ENCODE measurements at places on chromosomes 1 and 21. TPM values are rescaled to one million over a fixed set of nuclear protein-coding genes. Genes with fewer than 3 reads are reported as not detected.

Gene MAP3K6
- total RNA-seq = 46.6 TPM

DNA sequence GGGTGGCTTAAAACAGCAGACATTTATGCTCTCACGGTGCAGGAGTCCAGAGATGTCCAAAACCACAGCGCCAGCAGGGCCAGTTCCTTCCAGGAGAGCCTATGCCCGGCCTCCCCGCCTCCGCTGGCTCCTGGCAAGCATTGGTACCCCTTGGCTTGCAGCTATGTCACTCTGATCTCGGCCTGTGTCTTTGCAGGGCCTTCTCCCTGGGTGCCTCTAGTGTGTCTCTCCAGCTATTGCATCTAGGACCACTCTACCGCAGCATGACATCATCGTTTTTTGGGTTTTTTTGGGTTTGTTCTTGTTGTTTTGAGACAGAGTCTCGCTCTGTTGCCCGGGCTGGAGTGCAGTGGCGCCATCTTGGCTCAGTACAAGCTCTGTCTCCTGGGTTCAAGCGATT, 197.6 kb upstream of the VAMP3 start:
- peak; percentile 15 for DNase-seq

Gene RBM8A
- 57.7 TPM for total RNA-seq

- DNase-seq = no peak
These were observed 137.1 kb downstream of the PBX1 start for GRCh38 chr1:164695956-164696665.

GRCh38 chr1:206982216-206982615, 12.0 kb upstream of the FCAMR start:
- peak; percentile 50 for DNase-seq

DNA sequence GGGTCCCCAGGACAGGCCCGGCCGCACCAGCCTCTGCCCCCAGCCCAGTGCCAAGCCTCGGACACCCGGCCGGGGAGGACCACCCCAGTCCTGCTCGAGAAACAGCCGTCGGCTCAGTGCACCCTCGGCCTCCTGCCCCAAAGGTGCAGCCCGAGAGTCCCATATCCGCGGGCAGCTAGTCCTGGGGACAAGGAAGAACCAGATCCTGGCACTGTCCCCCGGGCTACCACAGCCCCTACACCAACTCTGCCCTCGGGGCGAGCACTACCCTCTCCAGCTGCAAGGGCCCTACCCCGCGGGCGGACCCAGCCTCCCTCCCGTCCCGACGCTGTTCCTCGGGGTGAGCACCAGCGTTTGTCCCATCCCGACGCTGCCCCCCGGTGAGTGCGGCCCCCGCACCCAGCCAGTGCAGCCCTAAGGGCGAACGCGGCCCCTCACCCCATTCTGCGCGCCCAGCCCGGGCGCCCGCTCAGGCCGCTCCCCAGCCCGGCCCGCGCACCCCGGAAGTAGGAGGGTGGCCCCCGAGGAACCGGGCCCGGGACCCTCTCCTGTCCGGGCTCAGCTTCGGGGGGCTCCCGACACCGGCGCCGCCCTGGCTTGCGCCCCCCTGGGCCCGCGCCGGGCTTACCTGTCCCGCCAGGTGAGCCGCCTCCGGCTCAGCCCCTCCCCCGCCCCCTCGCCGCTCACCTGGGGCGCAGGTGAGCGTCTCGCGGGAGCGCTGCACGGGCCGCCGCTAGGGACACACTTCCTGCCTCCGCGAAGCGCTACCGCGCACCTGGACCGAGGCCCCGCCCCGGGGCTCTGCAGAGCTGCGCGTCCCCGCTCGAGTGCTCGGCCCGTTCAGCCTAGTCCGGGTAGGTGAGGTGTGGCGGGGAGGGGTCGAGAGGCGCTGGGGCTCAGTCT, at the start of gene KDF1:
Gene KDF1, minus strand, starts transcription at position 747 of the 903 bp plus-strand sequence. CDS start 8,088 bp downstream, outside the sequence.
- peak; percentile 40 for DNase-seq

Gene AZIN2
- 3.3 TPM for total RNA-seq

Gene CNKSR1
- total RNA-seq = 1.7 TPM

Gene QSOX1
- total RNA-seq = 111 TPM

Gene KCNJ15
- 0.72 TPM for total RNA-seq

DNA sequence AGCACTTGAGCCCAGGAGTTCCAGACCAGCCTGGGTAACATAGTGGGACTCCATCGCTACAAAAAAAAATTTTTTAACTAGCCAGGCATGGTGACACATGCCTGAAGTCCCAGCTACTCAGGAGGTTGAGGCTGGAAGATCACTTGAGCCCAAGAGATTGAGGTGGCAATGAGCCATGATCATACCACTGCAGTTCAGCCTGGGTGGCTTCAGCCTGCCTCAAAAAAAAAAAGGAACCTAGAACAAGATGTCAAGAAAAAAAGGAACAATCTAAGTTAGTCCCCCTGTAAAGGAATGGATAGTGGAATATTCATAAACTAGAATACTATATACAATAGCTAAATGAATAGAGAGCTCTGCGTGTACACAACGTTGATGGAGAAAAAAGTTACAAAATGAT, 14.4 kb downstream of the NSL1 start:
- DNase-seq = no peak

DNA sequence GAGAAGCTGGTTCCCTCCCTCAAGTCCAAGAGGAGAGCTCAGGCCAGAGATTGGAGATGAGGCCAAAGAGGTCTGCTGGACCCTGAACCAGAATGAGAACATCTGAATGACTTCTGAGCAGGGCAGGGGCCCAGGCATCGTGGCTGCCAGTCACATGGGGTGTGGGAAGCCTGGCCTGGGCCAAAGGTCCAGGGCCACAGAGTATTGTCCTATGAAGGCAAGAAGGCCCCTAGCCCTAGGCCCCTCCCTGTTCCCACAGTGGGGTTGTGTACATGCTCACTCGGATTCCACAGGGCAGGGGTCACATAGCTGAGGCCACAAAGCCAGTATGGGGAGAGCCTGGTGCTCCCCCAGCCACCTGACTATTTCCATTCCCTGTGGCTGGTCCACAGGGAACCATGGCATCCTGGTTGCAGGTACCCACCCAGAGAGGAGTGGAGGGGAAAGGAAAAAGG, 18.5 kb upstream of the SLC1A7 start:
- DNase-seq = no peak

Gene OR2G6
- total RNA-seq = not detected

Gene RAB3B
- not detected for total RNA-seq

Gene LCE2B
- total RNA-seq = not detected

Gene PLA2G2D
- not detected for total RNA-seq

DNA sequence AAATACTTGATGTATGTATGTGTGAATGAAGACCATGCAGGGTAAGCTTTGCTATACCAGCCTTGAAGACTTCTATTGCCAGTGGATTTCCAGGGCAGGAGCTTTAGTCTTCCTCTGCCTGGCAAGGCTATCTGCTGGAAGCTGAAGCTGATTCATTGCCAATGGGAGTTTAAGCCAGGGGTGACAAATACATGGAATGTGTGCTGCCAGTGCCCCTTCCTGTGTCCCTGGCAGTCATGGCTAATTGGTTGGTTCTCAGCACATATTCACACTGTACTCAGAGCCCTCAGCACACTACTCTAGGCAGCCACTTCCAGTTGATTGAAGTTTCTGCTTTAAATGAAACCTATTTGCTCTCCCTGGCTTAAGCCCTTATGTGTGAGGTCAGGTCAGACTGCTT, 1.5 kb downstream of the ZSCAN20 start:
- DNase-seq = no peak

DNA sequence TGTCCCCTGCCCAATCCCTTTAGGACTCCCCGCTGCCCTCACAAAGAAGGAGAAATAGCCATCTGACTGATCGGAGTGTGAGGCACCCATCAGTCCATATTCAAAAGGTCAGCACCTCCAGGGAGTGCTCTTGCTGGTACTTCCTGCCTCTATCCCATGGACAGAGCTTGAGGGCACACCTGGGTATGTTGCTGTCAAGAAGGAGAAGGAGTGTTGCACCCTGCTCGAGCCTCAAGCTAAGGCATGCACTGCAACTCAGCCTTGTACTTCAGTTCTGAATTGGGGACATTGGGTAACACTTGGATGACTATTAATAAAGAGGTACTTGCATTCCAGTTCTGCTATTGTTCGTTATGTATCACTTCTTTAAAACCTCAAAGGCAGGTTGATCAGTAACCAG, 190.3 kb upstream of the ZC3H12A start:
- no peak for DNase-seq

GRCh38 chr1:91603409-91603808, 102.8 kb downstream of the CDC7 start:
- no peak for DNase-seq

Gene MUTYH
- 7.7 TPM for total RNA-seq

Gene OVAAL
- 1.5 TPM for total RNA-seq

DNA sequence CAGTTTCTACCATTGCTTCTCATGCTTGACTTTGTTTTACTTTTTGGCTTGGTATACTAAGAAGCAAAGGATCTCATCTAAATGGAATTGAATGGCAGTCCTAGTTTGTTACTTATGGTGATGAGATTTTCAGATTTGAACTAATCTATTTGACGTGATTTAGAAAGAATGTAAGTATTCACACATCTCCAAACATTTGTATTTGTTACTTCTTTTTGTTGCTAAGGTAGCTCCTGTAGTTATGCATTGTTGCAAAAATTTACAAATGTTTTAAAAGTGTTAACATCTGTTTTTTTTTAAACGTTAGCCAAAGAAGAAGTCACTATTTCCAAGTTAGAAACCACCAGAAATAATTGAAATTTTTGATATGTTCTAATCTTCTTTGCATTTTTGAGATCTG, 222.5 kb downstream of the RPS6KC1 start:
- DNase-seq = no peak

- DNase-seq = peak; percentile 67
These were observed 37.1 kb downstream of the EIF4G3 start for GRCh38 chr1:21139601-21140000.

DNA sequence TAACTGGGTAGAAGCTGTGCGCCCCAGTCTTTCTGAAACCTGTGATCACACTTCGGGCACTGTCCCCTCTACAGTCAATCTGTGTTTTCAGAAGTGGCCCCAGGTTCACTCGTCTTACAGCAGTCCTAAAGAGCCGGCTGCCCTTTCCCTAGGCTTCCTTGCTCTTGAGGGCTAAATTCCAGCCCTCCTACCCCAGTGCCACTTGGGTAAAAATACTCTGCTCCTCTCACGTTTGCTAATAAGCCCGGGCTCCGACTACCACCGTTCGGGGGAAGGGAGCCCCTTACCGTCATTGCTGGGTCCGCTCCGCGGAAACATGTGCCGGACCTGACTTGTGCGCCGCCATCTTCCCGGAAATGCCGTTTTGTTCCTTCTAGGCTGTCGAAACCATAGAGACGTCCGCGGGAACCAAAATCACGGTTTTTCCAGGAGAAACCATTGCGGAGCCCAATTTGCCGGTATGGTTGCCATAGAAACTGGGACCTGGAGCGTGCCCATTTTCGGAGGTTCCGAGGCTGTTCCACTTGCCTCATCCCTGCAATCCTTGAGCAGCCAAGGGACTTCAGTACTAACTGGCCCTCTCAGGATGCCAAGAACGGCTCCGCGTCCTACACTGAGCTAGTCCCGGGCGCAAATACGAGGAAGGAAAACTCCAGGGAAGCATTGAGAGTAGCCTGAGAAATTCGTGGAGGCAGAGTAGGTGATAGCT, at the start of gene GPATCH4:
Gene GPATCH4, minus strand, starts transcription at position 358 of the 709 bp plus-strand sequence.
- DNase-seq = peak; percentile 77

Gene FAM163A
- total RNA-seq = 0.27 TPM

DNA sequence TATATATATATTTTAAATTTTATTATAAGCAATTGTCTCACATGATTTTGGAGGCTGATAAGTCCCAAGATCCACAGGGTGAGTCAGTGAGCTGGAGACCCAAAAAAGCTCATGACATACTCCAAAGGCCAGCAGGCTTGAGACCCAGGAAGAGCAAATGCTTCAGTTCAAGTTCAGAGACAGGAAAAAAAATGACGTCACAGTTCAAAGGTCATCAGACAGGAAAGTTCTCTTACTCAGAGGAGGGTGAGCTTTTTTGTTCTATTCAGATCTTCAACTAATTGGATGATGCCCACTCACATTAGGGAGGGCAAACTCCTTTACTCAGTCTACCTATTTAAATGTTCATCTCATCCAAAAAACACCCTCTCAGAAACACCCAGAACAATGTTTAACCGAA, 18.2 kb downstream of the RXRG start:
- no peak for DNase-seq

Gene F13B
- total RNA-seq = not detected

DNA sequence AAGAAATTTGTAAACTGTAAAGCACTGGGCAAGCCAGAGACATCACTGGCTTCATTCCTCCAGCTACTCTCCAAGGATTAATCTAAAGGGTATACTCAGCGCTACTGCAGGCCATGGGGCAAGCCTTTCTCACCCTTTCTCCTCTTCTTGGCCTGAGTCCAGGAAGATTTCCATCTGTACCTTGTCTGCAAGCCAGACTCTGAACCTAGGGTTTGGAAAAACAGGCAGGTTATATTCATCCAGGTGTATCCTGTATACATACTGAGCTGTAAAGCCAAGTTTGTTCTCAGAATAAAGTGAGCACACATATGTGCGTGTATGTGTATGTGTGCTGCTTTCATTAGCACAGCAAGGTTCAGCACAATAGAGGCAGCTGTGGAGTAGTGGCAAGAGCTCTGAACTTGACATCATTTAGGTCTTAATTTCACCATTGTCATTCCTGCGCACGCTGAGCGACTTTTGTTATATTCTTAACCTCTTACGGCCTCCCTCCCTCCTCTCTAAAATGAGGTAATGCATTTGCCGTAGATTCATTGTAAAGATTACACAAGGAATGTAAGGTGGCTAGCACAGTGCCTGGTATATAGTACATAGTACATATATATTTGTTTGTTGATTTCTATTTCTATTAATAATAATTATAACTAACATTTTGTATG, 128.1 kb upstream of the JUN start:
- no peak for DNase-seq

GRCh38 chr1:218503102-218503501, 158.0 kb downstream of the TGFB2 start:
- no peak for DNase-seq

DNA sequence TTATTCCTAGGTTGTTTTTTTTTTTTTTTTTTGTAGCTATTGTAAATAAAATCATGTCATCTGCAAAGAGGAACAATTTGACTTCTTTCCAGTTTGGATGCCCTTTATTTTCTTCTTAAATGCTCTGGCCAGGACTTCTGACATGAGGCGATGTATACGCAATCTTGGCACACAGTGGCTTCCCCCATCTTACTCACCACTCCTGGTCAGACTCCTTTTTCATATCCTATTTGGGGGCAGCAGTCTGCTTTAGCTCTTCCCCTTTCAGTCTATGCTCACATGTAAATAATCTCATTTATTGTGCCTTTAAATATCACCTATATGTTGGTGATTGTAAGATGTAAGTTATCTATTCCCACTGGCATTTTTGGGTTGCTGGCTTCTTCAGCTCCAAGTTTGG, 56.1 kb downstream of the SLAMF6 start:
- no peak for DNase-seq
